Activated T-cell treated with anti-CD3 and anti-CD28 coated beads, Interleukin-2, amount 50 U/mL, for 48 hours (primary cell): ENCODE measurements at places on chromosomes 16 and 17.

GRCh38 chr16:53131050-53131362, 76.2 kb downstream of the CHD9 start:
- DNase-seq: no peak

DNA sequence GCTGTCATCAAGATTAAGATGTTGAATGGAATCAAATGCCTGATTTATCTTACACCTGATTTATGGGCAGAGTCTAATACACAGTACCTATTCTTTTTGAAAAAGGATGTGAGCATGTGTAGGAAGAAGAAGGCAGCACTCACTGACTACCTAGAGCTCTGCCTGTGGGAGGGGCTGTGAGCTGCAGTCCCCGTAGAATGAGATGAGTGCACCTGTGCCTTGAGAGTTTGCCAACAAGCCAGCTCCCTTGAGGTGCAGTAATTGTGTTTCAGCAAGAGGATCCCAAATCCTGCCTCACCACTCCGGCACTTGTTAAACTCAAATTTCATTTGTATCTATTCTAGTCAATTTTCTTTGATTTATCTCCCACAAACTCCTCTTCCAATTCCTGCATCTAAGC, 46.0 kb downstream of the CDH11 start:
- no peak for DNase-seq

GRCh38 chr17:57607553-57608120, 137.5 kb downstream of the CCDC182 start:
- DNase-seq: peak; percentile 53

DNA sequence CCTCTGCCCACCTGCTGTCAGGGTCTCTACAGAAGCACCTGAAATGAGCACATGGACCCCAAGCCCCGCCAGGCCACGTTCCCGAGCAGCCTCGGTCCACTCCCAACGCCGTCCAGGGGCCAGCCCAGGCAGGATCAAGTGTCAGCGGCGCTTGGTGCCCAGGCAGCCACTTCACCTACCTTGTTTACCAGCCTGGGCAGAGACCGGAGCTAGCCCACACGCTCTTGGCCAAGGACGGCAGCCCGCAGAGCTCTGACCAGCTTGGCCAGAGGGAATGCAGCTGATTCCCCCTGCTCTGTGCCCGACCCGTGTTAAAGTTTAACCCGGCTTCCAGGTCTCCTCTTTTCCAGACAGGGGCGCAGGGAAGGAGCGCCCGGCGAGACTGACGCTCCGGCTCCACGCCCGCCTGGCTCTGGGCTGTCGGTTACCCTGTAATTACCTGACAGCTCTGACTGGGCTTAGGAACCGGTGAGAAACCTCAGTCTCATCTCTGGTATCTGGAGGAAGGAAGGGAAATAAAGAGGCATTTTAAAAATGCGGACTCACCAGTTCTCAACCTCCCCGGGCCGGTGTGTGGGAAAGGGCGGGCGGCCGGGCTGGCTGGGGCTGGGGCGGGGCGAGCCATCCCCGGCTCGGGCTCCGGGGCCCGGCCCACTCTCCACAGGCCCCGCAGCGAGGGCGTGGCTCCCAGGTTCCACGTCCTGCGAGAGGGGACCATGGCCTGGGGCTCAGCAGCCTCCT, 4.6 kb downstream of the KIFC3 start:
- DNase-seq: no peak

GRCh38 chr16:1610899-1611632, 806 bp downstream of the IFT140 start:
- no peak for DNase-seq

- DNase-seq: peak; percentile 79
These were observed 15.0 kb downstream of the HASPIN start for GRCh38 chr17:3738562-3739295.

- DNase-seq: no peak
These were observed 309.8 kb downstream of the XYLT1 start for GRCh38 chr16:17160920-17161431.

- DNase-seq: no peak
These were observed 11.2 kb downstream of the CHD9NB start for GRCh38 chr16:53041320-53042051.

DNA sequence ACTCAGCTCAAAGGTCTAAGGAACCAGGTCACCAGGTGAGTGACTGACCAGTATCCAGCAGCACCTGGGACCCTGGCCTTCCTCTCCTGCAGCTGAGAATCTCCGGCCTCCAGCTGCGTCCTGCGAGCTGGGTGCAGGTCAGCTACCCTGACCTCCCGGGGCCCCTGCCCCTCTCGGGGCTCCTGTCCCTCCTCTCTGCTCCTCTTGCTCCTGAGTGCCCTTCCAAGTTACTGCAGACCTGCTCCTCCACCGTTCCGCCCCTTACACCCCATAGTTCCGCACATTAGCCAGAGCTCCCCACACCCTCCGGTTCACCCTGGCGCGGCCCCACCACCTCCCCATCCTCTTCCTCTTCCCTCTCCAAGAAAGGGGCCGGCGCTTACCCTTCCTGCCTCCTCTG, 10.6 kb downstream of the FOXJ1 start:
- no peak for DNase-seq

DNA sequence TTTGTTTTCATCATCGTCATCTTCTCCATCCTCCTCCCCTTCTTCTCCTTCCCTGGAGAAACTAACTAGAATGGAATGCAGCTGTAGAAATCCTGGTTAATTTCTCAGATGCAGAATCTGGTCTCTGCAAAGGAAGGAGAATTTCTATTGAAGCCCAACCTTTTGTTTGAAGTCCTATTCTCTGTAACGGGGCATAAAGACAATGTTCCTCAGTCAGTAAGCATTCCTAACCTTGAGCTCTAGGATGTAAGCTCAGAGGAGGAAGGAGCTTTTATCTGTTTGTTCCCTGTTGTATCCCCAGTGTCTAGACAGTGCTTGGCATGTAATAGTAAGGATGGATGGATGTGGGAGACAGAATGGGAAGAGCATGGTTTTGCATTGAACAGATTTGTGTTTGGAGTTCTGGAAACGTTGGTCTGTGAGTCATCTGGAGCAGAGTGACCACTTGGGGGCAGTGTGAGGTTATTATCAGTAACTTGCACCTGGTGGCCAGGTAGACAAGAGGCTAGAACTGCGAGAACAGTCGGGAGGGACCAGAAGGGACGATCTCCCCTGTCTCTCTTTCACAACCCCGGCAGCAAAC, 363.7 kb downstream of the SNX29 start:
- DNase-seq: peak; percentile 36

DNA sequence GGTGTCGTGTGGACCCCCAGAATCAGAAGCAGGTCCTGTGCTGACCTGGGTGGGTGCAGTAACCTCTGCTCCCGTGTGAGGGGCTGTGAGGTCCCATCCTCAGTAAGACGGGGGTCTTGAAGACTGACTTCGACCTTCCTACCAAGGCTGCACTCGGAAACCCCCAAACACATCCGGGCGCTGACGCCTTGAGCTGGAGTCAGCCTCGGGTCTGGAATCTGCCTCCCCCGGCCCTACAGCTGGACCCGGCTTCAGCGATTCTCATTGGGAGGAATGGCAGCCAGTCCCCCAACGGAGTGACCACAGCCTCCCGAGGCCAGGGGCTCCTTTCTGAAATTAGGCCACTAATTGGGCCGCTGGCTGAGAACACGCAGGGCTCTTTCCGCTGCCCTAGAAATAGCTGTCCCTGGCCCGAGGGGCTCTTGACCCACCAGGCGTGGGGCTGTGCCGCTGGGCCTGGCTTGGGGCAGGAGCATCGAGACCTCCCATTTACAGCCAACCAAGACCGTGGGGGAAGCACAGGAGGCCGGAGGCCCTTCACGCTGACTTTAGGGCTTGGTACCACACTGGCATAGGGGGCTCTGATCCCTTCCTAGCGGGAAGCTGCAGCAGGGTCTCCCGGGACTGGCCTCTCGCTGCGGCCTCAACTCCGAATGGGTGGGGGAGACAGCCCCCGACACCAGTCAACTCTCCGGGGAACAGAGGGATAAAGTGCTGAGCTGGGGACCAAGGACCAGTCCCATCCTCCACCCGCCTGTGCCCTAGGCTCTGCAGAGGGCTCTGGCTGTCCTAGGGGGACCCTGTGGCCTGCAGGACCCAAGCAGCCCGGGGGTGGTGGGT, 2.6 kb upstream of the GNG13 start:
- no peak for DNase-seq

- no peak for DNase-seq
These were observed 1.2 kb upstream of the HBA1 start for GRCh38 chr16:175011-175949.

DNA sequence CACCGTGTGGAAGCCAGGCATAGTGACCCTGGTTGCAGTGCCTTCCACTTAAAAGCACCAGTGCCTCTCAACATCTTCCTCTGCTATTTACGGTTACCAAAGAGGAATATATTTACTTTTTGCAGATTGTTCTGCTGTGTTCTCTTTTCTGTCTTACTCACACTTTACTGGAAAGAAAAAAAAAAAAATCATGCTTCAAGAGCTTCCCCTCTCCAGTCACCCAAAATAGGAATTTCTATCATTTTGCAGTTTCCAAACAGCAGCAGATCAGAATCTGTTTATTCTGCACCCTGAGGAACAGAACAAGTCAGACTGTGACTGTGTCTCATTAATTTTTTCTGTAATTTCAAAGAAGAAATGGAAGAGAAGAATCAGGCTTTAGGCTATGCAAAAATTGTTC, 96.1 kb downstream of the KCNJ2 start:
- no peak for DNase-seq

GRCh38 chr17:82184761-82185160, 27.9 kb downstream of the CCDC57 start:
- no peak for DNase-seq

DNA sequence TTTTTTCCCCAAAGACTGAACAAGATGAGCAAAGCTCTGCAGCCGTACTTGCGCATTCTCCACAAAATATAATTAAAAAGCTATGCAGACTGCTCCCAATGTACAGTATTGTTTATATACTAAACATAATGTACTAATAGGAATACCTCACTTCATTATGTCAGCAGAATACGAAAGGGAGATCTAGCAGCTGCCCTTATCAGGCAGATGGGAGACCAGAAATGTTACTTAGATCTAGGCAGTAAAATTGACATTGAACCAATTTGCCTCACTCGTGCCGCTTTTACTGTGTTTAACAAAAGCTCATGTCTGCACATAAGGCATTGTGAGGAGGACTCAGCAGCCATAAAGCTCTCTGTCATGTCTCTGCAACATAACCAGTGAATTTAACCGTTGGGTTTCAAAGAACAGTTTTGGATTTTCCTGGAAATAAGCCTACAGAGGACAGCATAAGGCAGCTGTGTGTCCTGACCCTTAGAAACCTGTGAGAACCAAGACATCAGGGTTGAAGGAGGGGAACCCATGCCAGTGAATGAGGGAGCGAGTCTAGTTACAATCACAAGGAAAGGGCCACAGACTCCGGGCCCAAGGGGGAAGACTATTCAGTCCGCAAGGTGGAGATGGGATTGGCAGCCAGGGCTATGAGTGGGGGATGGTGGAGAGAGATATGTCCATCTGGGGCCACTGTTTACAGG, 71.4 kb downstream of the GNAO1 start:
- no peak for DNase-seq

- DNase-seq: no peak
These were observed 181.6 kb downstream of the TMEM132E start for GRCh38 chr17:34760931-34761495.

DNA sequence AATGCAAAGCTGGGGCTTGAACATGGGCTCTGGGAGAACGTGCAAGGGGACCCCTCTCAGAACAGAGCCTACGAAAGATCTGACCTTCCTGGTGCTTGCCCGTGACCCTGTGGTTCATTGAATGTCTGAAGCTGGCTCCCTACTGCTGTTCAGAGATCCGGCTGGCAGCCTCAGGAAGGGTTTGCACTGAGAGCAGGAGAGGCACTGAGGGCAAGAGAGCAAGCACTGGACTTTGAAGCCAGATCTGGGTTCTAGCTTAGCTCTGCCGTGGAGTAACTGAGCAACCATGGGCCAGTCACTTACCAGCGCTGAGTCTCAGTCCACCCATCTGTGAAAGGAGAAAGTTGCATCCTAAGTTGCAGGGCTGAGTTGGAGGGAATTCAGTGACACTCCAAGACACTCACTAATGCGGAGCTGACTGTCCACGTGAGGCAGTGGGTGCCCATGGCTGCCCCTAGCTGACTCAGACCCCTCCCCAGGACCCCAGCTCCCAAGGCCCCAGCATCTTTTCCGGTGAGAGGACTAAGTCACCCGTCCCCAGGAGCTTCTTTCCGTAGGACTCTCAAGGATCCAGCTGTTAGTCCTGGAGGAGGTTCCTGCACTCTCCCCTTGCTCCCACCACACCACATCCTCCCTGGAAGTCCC, 41.3 kb downstream of the BEAN1 start:
- no peak for DNase-seq

GRCh38 chr17:66952031-66952524, 12.4 kb upstream of the CACNG4 start:
- DNase-seq: no peak

GRCh38 chr16:27758544-27758943, 208.6 kb downstream of the KATNIP start:
- DNase-seq: no peak

GRCh38 chr17:59842901-59843652, 49.7 kb downstream of the TUBD1 start:
- DNase-seq: peak; percentile 88

GRCh38 chr17:12546983-12547382, 118.7 kb upstream of the MYOCD start:
- no peak for DNase-seq

DNA sequence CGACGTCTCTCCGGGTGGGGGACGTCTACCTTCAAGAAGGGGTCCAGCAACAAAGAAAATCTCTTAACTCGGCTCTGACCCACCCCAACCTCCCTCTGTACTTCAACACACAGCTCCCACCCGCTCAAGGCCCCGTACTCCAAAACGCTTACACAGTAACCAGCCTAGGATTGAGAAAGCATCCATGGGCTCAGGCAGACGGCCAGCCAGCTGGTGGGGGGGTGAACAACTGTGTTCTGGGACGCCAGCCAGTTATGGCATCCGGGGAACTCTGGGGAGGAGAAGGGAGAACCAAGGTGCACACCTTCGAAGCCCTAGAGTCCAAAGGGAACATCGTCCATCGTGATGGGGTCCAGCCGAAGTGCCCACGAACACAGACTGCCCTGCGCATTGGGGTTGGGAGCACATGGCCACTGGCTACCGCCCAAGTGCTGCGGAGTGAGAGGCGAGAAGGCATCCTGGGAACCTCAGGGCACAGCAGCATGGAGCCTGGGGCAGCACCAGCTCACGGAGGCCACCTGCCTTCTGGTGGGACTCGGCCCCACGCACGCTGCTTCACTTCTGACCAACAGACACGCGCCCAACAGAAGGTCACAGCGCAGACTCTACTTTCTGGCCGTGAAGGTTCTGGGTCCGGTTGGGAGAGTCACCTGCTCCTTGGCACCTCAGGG, 14.3 kb downstream of the SLC16A3 start:
- no peak for DNase-seq

DNA sequence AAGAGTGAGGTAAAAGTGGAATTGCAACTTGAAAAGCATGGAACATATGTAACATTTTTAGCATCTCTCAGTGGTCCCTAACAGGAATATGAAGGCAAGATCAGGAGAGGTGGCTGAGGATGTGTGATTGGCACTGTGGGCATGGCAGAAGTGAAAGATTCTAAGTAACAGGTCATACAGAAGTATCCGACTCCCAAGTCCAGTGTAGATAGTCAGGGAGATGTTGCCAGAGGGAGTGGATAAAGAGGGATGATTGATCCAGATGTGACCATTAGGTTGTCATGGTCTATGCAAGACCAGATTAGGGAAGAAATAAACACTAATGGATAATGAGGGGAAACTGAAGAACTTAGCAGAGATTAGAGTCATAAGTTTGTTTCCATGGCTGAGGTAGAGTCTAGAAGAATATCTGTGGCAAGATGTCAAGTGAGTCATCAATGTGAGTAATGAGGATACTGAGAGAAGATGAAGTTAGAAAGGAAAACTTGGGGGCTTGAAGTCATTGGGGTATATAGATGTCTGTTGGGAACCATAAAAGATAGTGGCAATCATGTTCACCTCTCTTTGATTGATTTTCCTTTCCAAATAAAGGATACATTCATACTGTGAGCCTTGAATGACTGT, 23.9 kb upstream of the CAPNS2 start:
- no peak for DNase-seq

GRCh38 chr16:52182840-52183239, 364.1 kb downstream of the TOX3 start:
- no peak for DNase-seq
